WTC11 (cell line): ENCODE measurements at places on chromosomes 3 and 15.

DNA sequence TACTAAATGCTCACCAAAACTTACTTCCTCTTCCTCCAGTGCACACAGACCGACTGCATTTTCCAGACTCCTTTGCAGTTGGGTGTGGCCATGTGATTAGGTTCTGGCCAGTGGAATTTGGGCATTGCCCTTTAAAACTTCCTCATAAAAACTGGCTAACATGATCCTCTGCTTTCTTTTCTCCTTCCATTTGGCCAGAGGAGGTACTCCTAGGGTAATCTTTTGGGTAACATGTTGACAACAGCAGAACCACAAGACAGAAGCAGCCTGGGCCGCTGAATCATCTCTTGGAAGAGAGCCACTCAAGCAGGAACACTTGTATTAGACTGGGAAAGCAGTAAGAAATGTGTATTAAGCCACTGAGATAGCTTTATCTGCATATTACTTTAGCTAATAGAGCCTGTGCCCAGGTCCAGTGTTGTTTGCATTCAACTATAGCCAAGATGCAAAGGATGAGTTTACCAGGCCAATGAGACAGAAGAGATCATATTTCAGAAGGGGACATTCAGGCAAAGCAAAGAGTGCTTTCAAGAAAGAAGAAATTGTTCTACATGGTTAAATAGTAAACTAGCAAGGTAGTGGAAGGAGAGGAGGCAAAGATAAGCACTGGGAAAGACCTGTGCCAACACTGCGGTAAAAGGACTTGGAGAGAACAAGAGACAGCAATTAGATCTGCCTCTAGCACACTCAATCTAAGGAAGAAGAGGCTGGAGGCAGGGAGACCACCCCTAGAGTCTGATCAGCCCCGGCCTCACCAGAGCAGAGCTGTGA lies 79.8 kb downstream of the PLCH1 start:
- no peak for DNase-seq

DNA sequence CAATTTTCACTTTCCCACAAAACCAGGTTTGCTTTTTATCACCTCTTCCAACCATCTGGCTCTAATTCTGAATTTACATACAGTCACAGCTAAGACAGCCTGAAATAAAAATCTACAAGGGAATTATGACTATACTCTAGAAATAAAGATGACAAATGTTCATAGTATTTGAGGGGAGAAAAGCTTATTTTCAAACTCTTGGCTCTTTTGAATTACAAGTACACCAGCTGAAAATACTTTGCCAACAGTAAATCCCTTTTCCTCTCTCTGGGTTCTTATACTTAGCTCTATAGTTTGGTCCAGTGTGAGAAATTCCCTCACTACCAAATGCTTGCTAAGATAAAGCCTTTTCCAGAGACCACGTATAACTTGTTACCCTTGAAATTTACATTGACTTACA lies 1037.9 kb downstream of the ROBO1 start:
- no peak for DNase-seq

- no peak for DNase-seq
Observed at GRCh38 chr3:242602-243355, 46.2 kb downstream of the CHL1 start.

DNA sequence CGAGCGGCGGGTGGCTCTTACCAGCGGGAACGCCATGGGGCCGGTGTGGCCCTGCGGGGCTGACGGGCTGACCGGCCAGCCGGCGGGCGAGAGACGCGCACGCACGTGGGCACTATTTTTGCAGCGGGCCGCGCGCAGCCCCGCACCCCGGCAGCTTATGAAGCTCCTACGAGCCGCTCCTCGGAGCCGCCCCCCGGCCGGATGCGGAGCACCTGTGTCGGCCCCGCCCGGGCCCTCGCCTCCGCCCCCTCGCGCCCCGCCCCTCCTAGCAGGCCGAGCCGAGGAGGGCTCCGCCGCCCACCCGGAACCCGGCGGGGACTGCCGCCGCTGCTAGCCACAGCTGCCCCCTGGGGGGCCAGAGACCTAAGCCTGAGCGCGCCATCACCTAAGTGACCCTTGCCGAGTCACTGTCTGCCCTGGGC lies 683 bp upstream of the CPEB1 start:
- peak; percentile 68 for DNase-seq

- peak; percentile 24 for DNase-seq
Observed at GRCh38 chr3:88912294-88912877, 195.0 kb upstream of the EPHA3 start.

GRCh38 chr3:124281453-124282316 lies 289.8 kb upstream of the ROPN1 start:
- peak; percentile 23 for DNase-seq

DNA sequence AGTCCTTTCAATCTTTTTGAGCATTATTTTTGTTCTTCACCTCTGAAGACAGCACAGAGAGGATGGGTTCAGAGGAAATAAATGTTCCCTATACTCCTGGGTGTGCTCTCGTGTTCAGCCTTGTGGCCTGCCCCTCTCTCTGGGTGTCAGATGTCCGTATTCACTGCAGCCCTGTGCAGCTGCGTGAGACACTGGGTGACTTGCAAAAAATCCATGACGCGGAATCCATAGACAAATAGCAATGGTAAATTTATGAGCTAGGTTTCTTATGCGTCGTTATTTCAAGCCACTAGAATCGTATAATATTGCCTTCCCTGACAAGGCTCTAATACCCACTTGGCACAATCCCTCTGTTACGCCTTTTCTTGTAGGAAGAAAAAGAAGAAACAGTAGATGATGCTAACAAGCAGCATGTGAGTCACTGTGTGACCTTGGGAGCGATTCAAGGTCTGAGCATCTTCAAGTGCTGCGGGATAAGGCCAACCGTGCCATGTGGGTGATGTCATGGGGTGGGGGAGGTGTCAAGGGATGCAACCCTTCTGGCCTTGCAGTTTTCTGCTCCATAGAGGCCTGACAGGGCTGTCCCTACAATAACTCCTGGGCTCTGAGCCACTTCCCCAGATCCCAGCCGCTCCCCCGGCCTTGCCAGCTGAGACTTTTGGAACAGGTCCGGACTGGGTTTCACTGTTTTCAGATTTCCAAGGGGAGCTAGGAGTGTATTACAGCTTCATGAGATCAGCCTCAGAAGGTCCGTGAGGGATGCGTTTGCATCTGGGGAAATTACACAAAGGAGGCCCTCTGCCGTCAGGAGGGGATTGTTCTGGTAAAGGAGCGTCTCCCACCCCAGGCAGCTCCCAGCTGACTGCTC lies 47.6 kb upstream of the POMGNT2 start:
- DNase-seq, result no peak

DNA sequence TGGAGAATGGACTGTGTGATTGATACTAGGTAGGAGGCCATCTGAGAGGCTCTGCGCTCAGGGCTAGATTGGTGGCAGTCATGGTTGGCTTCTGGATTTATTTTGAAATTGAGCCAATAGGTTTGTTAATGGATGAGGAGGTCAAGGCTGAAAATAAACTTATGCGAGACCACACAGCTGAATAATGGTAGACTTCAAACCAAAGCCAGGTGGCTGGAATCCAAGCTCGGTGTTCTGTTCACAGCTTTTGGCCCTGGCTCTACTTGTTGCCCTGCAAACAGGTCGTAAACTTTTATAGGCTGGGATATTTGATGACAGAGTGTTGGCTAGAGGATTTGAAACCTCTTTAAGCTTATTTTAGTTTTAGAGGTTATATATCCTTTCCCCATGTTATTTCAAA lies 160.4 kb downstream of the CHL1 start:
- no peak for DNase-seq

- no peak for DNase-seq
Observed at GRCh38 chr3:133227813-133228212, 172.0 kb upstream of the BFSP2 start.

- no peak for DNase-seq
Observed at GRCh38 chr15:55277116-55277564, 12.5 kb downstream of the RAB27A start.

DNA sequence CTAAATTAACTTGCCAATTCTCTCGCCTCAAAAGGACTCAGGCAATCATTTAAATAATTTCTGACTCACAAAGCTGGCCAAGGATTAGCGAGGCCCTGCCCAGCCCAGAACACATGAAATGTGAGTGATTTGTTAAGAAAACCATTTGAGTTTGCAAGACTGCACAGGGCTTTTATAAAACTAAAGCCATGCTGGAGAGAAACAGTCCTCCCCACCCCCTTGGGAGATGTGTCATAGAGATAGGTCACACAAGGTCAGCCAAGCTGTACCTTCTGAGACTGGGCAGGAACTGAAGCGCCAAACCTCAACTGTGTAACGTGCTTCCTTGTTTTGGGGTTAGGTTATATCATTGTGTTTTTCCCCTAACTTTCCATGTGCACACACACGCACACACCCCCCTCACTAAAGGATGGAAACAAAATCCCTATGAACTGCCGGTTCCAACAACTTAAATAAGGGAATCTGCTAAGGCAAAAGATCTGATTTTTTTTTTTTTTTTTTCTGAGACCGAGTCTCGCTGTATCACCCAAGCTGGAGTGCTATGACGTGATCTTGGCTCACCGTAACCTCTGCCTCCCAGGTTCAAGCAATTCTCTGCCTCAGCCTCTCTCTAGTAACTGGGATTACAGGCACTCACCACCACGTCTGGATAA lies 8.1 kb downstream of the SPATA12 start:
- no peak for DNase-seq

DNA sequence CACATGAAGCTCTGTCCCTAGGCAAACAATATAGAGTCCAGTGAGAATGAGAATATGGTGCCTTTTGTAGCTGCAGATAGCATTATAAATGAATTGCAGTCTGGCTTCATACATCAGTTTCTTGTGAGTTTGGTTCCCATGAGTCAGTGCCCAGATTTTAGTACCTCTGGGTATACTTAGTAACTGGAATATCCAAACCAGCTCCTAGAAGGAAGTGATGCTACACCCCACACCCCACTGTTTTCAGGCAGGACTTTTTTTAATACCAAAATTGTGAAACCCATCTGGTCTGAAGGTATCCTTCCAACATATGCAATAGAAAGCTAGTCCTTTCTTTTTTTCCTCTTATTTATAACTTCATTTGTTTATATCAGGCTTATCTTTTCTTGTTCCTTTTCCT lies 42.1 kb upstream of the FOXP1 start:
- DNase-seq, result no peak

- DNase-seq, result no peak
Observed at GRCh38 chr15:92430069-92430440, 36.4 kb downstream of the ST8SIA2 start.

- DNase-seq, result no peak
Observed at GRCh38 chr3:161550491-161551195, 54.0 kb downstream of the OTOL1 start.

GRCh38 chr3:105553851-105554250 lies 187.1 kb downstream of the ALCAM start:
- DNase-seq, result no peak

DNA sequence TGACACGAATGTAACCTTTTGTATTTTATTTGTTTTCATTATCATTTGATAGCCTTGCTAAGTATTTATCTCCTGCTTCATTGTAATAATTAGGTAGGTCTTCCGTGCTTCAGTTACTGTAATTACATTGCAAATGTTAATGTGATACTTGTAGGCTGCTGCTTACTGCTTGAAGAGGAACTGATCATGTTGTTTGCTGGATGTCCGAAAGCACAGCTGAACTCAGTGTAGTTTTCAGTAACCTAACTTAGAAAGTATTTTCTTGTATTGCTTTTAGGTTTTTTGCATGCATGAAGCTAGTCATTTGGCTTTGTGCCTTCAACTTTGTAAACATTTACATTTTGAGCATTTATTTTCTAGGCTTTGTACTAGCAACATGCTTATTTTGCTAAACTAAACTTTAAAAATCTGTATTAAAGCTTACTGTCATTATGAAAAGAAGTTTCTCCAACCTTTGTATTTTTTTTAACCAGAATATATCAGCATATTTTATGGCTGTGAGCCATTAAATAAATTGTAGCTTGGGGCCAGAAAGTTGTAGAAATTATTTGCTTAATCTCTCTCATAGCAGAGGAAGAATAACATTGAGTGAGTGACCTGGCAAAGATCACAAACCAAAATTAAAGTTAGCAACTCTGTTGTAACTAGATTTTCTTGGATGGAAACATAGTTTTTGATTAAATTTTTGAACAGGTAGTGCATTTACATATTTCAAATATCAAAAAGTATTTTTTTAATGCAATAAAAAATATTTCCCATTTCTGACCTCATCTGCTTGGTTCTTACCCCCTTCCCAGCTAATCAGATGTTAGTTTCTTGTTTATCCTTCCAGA lies 30.7 kb downstream of the SACM1L start:
- DNase-seq, result no peak

DNA sequence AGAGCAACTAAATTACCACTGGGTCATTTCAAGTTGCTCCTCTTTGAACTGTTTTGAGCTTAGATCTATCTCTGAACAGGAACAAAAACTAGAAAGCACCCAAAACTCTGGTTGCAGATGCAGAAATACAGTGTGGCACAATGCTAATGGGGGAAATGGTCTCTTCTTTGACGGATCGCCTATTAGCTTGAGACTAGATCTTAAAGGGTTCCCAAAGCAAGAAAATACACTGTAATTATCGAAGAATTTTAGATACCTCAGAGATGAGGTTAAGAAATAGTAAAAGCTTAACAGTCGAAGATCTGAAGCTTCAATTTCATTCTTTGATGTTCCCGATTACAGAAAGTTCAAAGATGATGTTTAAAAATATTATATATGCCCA lies 818 bp downstream of the PPP1R2 start:
- DNase-seq, result no peak

DNA sequence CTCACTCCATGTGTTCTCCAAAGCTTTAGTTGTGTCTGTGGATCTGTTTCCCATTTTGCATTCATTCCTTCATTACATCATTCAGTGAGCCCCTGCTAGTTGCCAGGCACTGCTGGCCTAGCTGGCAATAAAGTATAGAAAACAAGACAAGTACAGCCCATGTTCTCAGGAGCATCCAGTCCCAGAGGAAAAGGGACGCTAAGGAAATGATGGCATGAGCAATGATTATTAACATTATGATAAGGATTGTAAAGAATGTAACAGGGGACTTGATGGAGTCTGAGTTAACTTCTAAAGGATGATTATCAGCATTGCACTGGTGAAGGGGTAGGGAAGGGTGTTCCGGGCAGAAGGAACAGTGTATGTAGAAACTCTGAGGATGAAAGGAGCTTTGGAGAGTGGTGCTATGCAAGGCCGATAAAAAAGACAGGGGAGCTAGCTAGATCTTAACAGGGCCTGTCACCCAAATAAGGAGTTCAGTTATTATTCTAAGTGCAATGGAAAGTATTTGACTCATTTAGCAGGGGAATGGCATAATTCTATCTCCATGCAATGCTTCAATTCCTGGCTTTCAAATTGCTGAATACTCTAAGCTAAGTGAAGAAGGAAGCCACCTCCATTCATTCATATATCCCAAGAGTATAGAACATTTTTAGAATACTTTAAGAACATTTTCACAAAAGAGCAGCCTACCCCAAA lies 258.2 kb upstream of the STT3B start:
- DNase-seq, result no peak

GRCh38 chr3:98994128-98994762 lies 92.8 kb upstream of the DCBLD2 start:
- DNase-seq, result no peak
